Activated CD4-positive, CD25-positive, alpha-beta regulatory T cell (primary cell): ENCODE measurements at places on chromosomes 12 and 14.

DNA sequence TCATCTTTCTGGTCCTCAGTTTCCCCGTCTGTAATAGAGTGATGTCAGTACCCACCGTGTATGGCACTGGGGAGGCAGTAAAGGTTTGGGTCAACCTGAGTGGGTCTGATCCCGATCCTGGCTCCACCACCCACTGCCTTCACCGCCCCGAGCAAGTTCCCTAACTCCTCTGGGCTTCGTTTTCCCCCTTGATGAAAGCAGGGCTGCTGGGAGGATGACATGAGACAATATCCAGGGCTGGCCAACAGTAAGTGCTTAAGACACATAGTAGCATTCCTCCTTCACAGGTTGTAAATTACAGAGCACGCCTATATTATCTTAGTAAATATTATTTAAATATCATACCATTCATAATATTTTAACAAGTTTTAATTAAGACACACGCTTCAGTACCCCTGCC lies 595 bp downstream of the PLEK2 start:
- no peak for DNase-seq

DNA sequence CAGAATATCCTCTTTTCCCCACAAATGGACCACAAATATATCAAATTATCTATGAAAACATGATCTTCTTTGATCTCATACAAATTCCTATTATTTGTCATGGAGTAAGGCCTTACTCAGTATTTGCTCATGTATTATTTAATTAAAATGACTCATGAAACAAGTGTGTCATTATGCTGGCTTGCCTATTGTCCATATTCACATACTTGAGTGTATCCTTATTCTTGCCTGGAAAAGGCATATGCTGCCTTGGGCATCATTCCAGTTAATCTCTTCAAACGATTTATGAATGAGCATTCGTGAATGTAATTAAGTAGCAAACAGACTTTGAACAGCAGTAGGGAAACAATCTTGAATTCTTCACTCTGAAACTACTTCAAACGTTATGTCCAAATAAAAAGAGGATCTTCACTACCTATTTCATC lies 22.6 kb upstream of the SNRPF start:
- DNase-seq, result no peak

DNA sequence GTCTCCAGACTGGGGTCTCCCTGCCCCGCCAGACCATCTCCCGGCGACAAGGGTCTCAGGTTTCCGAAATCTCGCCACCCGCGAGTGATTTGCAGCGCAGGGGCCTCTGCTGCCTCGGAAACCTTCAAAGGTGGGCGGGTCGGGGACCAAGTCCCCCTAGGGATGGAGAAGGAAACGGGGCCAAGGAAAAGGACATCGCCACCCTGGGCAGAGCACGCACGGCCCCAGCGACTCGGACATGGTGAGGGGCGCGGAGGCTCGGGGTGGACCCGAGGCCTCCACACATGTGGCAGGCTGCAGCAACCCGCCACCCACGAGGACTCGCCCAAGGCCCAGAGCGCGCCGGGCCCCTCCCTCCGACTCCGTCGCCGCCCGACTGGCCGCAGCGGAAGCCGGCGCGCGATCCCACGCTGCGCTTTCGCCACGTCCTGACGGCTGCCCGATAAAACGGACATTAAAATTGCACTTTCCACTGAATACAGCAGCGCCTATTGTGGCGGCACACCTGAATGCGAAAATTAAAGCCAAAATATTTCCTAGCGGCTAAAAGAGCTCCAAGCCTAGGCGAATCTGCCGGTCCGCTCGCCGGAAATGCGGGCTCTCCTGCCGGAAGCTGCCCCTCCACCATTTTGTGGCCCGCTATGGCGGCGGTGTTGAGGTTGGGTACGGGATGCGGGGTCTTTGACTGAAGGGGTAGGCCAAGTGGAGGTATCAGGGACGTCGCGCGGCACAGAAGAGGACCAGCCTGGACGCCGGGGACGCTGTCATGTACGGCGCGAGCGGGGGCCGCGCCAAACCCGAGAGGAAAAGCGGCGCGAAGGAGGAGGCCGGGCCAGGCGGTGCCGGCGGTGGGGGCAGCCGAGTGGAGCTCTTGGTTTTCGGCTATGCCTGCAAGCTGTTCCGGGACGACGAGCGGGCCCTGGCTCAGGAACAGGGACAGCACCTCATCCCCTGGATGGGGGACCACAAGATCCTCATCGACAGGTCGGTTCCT lies at the start of gene SFSWAP:
TSS of gene SFSWAP (plus strand) at position 627 of the 994 bp plus-strand sequence. CDS start at position 767, 140 bp downstream.
- DNase-seq, result peak; percentile 64

- DNase-seq, result no peak
These were observed 171.2 kb downstream of the CEP128 start for GRCh38 chr14:80770114-80770908.

DNA sequence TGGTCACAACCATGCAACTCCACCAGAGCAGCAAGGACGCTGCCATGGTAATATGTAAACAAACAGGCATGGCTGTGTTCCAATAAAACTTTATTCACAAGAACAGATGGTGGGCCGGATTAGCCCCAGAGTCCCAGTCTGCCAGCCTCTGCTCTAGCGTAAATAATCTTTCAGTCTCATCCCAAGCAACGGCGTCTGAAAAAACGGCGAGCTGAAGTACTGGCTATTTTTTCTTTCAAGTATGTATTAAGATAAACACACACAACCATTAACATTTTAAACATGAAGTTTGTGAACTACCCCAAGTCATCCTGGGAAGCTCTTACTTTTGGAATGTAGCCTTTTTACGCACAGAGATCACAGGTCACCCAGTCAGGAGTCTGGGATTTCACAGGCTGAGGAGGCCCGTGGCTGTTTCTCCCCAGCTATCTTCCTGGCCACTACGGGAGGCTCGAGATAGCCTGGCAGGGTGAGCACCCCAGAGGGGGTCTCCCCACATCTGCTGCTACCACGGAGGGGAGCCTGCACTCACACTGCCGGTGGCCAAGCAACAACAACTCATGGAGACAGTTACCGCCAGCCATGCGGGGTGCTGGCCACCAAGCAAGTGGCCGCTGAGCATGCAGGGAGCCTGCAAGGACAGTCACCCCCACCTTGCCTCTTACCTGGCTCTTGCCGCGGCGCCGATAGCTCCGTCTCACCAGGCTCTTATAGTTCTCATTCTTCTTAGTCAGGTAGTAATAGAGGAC lies 124.6 kb downstream of the RFLNA start:
- no peak for DNase-seq

- no peak for DNase-seq
These were observed 287.0 kb upstream of the FKBP4 start for GRCh38 chr12:2507814-2508213.

GRCh38 chr14:99287269-99287942 lies 15.4 kb upstream of the BCL11B start:
- no peak for DNase-seq

DNA sequence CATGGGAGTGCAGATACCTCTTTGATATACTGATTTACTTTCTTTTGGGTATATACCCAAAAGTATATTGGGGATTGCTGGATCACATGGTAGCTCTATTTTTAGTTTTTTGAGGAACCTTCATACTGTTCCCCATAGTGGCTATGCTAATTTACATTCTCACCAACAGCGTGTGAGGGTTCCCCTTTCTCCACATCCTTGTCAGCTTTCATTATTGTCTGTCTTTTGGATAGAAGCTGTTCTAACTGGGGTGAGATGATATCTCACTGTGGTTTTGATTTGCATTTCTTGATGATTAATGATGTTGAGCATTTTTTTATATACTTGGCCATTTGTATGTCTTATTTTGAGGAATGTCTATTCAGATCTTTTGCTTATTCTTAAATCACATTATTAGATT lies 44.1 kb upstream of the JDP2 start:
- no peak for DNase-seq

- DNase-seq, result no peak
These were observed 11.9 kb downstream of the AEBP2 start for GRCh38 chr12:19451196-19451595.

- peak; percentile 59 for DNase-seq
These were observed 198.2 kb downstream of the TSPAN9 start for GRCh38 chr12:3275171-3276041.

DNA sequence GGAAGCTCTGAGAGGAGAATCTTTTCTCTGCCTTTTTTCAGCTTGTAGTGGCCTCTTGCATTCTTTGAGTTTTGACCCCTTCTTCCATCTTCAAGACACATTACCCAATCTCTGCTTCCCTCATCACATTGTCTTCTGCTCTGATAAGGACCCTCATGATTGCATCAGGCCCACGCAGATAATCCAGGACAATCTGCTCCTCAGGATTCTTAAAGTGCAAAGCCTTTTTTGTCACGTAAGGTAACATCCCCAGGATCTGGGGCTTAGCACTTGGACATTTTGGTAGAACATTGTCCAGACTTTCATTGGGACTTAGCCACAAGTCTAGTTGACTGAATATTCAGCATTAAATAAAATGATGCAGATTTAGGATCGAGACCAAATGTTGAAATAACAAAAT lies 521.2 kb downstream of the RMST start:
- DNase-seq, result no peak

DNA sequence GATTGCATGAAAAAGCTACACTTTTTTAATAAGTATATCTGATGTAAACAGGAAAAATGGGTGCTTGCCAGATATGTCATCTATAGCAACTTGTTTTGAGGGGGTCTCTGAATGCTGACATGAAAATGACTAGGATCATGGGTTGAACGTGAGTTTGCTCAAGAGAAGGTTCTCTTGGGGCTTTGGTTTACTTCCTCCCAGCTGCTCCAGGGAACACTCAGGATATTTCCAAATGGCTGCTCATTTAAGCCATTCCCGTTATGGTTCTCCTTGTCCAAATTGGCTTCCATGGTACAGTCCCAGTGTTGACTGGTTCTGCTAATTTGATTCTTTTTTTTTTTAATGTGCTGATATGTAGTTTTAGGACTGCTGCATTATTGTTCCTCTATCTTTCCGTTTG lies 118.3 kb downstream of the ETV6 start:
- no peak for DNase-seq

- DNase-seq, result no peak
These were observed 3.2 kb upstream of the CLEC9A start for GRCh38 chr12:10027311-10027710.

- no peak for DNase-seq
These were observed 2.9 kb downstream of the SLC24A4 start for GRCh38 chr14:92325835-92326234.

DNA sequence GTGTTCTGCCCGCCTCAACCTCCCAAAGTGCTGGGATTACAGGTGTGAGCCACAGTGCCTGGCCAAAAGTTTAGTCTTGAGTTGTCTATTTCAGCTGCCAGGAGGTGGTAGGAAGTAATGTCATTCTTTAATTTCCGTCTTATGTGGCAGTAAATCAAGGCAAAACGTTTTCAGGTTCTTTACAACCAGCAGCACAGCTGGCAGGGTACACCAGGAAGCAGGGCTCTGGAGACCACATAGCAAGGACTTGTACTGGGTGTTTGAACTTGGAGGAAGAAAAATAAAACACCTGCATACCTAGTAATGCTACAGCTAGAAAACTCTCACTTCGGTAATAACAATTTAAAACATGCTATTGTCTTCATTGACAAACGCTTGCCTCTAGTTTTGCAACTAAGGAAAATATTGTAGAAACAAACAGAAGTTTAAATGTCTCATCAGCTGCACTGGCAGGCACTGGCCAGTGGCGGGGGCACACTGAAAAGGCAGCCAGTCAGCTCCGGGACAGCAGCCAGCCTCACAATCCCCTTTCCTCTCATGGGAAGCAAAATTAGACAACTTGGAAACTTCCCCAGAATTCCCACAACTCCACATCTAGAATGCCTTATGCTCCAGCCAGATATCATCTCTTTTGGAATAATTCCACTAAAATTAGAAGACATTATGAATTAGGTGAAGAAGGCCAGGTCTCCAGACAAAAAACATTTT lies 72.2 kb downstream of the CLIP1 start:
- no peak for DNase-seq

DNA sequence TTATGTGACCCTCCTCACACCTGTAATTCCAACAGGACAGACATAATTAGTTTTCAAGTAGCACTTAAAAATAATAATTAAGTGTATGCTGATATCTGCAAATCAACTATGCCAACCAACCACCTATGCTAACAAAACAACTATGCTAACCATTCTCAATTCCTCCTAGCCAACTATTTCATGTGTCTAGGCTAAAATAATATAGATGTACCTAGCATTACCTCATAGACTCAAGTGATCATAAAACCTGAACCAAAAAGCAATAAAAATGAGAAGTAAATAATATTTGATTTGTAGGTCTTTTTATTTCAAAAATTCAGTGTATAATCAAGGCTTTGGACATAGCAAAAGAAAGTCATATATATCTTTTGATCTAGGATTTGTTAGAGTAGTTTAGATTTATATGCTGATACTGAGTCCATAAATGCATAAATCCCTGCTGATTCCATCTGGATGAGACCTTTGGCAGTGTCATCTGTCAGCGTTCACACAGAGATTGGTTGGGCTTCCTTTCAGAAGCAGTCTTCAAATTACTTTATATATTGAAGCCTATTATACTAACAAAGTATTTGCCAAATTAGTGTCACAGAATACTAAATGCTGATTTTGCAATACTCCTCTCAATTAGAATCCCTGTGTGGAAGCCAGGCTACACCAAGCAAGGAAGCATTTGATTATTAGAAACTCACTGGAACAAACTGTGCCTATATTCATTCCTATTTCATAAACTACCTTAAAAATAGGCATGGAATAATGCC lies 101.4 kb upstream of the PPM1H start:
- no peak for DNase-seq

- no peak for DNase-seq
These were observed 66.7 kb downstream of the NTN4 start for GRCh38 chr12:95723693-95724384.

GRCh38 chr12:65905405-65905804 lies 81.1 kb downstream of the HMGA2 start:
- no peak for DNase-seq

- no peak for DNase-seq
These were observed 53.7 kb downstream of the FOXN4 start for GRCh38 chr12:109255377-109255776.

GRCh38 chr14:94077111-94077821 lies 3.7 kb downstream of the DDX24 start:
- DNase-seq, result no peak

DNA sequence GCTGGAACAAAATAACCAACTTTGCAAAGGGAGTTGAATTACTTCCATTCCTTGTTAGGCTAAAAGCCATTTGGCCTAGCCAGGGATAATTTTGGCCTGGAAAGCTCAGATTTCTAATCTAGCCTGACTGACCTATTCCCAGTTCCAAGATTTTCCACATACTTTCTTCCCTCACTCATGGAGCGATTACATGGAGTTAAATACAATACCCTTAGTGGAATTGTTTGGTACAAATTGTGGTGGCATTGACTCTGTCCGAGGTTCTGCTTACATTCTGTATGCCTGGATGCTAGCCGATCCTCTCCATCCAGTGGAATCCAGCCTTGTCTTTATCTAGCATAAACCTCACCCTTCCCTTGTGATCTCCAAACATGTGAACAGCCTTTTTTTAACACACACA lies 965.1 kb downstream of the DIO2 start:
- DNase-seq, result no peak

- DNase-seq, result no peak
These were observed 149.2 kb upstream of the FBXO33 start for GRCh38 chr14:39581474-39581873.
